ENCODE measurements at places on chromosomes 3 and 15. TPM values are rescaled to one million over a fixed set of nuclear protein-coding genes. Genes with fewer than 3 reads are reported as not detected.

DNA sequence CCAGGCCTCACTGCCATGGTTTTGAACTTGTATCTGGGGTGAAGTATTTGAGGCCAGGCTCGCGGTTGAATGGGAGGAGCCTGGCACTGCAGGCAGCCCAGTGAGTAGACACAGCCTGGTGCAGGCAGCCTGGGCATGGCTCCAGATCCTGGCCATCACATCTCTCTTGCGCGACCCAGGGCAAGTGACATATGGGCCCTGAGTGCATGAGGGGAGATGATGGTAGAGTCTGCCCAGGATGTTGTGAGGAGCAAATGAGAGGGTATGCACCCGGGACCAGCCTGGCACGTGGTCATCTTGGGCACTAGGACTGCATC is 103.5 kb downstream of the TBC1D2B start:
- peak; percentile 88 for DNase-seq

- DNase-seq: no peak
These were observed 172.3 kb upstream of the GPR149 start for GRCh38 chr3:154602241-154602640.

DNA sequence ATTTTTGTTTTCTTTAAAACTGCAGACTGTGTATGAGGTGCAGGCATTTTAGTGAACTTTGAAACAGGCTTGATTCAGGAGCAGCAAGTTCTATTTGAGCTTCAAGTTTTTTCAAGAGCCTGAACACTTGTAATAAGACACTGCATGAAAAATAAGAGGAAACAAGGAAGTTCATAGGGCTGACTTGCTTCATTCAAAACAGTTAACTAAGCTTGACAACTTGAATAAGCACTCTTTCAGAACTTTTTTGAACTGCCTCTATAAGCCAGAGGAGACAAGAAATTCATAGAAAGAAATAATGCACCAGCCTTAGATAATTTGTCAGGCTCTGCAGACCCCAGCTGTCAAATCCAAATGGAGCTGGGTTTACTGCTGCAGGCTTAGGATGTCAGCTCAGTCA is 130.2 kb downstream of the SSR3 start:
- no peak for DNase-seq

DNA sequence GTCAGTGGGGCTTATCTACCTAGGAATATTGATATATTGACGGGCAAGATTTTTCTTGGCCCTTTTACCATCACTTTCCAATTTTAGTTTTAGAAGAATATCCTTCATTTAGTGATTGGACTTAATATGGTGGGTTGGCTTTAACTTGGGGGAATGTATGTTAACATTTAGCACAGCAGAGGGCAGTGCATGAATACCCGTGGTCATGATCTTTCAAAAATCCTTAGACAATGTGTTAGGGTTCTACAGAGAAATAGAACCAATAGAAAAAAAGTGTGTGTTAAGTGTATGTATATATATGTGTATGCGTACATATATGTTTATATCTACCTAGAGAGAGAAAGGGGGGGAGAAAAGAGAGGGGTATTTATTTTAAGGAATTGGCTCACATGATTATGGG is 36.9 kb downstream of the GPR171 start:
- no peak for DNase-seq

DNA sequence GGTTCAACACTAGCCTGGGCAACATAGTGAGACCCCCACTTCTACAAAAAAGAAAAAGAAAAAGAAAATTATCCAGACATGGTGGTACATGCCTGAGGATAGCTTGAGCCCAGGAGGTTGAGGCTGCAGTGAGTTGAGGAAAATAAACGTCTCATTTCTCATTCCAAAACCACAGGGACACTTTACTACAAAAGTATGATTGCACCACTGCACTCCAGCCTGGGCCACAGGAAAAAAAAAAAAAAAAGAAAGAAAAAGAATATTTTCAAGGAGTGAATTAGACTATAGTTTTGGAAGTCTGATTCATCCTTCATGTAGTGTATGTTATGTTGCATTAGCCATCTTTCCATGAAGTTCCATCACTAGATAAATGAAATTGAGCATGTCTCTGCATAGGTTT is 149.5 kb upstream of the THBS1 start:
- peak; percentile 50 for DNase-seq

GRCh38 chr15:38212729-38213351 is 39.8 kb upstream of the SPRED1 start:
- no peak for DNase-seq

DNA sequence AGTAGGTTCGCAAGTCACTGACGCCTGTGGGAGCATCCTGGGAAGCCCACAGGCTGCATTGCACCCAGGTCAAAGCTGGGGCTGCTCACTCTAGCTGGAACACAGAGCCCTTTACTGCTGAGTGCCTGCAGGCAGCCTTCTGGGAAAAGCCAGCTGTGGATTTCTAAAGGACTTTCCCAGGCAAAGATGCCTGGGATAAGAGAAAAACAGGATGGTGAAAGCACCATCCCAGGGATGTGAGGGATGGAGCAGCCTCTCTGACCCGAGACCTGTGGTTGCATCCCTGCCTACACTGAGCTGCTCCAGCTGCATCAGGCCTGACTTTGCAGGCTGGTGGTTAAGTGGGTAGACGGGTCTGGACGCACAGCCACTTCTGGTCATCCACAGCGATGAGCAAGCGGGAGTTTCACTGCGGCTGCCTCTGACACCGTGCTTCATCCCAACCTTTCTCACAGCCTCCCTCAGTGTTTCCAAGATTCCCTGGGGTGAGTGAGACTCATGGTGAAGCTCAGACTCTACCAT is 52.5 kb upstream of the AMOTL2 start:
- DNase-seq: peak; percentile 95

GRCh38 chr3:27479806-27480543 is 4.2 kb downstream of the SLC4A7 start:
- DNase-seq: no peak

DNA sequence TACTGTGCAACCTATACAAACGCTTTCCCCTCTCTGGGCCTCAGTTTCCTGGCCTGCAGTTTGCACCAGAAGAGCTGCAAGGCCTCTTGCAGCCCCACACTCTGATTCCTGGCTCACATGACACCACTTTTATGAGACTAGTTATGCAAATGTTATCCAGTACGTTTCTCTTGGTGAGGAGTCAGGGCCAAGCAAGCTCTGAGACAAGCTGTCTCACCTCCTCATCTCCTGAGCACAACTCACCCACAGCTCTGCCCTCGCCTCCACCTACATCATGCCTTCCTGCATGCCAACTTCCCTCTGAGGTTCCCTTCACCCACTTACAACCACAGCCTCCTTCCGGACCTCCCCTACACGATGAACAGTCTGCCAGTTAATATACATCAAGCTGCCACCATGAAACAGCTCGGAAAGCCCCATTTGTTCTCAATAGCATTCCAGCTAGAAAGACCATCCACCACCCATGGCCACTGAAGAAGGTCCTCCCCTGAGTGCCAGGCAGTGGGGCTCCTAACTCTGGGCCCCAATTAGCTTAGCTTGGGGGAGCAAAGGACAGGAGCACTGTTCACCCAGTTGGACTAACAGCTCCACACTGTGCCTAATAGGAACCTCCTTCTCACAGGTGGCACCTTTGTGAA is 25.0 kb downstream of the CRYGS start:
- no peak for DNase-seq

DNA sequence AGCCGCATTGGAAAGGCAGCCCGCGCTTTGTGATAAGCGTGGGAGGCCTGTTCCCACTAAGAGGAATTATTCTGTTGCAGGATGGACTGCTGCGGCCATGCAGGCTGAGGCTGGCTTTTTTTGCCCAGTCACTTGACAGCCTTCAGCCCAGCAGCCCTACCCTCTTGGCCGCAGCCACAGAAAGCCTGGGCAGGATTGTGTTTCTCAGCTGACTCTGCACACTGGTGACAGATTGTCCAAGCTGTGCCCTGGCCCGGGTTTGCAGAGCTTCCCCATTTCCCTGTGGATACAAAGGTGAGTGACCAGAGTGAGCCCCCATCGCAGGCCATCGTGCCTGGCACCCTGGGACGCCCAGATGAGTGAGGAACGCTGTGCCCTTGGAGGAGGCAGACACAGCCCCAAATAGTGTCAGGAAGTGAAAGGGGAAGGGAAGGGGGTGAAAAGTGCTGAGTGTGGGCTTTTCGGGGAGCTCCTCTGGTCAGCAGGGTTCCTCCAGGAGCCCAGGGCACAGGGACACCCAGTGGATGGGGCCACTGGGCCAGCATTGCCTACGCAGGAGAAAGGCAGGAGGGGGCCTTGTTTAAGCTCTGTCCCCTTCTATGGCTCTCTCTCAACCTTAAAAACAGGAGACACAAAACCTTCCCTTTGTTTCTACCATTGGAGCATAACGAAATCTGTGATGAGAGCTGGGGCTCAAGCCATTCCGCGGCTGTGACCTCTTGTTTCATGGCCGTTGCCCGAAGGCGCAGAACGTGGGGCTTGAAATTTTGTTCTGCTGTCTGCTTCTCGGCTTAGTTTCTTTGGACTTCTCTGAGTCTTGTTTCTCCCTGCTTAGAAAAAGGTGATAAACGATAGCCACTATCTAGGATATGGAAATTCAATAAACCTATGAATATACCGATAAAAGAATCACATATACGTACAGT is 91.5 kb upstream of the MEF2A start:
- no peak for DNase-seq

DNA sequence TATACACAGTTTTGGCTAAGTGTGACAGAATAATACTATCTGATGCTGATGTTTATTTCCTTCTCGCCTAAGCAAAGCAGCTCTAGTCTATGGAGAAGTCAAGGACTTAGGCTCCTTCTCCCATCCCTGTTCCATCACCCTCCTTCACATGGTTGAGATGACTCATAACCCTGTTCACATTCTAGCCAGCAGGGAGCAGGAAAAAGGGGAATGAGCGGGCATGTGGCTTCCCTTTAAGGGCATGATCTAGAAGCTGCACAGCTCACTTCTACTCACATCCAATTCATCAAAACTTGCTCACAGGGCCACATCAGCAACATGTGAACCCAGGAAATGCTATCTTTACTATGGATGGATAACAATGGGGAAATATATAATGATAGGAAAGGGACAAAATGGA is 40.9 kb downstream of the CBLB start:
- DNase-seq: peak; percentile 87

GRCh38 chr3:117842086-117842485 is 1132.5 kb downstream of the TUSC7 start:
- DNase-seq: no peak

- DNase-seq: no peak
These were observed 98.9 kb downstream of the CHSY1 start for GRCh38 chr15:101152914-101153313.

DNA sequence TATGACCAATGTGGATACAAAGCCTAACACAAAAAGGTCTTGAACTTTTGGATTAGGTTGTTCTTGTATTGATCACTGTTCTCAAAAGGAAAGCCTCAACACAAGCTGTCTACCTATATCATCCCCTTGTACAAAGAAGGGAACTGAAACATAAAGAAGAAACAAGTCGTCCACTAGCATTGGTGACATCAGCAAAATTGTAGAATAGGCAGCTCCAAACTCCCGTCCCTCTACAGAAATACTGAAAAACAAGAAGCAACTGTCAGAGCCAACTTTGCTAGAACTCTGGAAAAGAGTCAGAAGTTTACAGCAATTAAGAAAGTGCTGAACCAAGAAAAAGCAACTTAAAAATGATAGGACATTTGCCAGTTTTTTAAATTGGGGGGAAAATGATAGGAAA is 7.5 kb upstream of the NR1I2 start:
- DNase-seq: no peak

TMIE gene
- total RNA-seq: 0.10 TPM

ASB14 gene
- not detected for total RNA-seq

TRPM1 gene
- not detected for total RNA-seq

SI gene
- not detected for total RNA-seq

RETNLB gene
- not detected for total RNA-seq

LYZL4 gene
- 1.5 TPM for total RNA-seq

CFAP100 gene
- not detected for total RNA-seq
